ENCODE measurements at places on chromosomes 11 and 22.
A peak's percentile ranks its signal among the peaks of the same experiment; 100 is the strongest.

- no peak for DNase-seq
These were observed 393.8 kb downstream of the AASDHPPT start for GRCh38 chr11:106471276-106471675.

DNA sequence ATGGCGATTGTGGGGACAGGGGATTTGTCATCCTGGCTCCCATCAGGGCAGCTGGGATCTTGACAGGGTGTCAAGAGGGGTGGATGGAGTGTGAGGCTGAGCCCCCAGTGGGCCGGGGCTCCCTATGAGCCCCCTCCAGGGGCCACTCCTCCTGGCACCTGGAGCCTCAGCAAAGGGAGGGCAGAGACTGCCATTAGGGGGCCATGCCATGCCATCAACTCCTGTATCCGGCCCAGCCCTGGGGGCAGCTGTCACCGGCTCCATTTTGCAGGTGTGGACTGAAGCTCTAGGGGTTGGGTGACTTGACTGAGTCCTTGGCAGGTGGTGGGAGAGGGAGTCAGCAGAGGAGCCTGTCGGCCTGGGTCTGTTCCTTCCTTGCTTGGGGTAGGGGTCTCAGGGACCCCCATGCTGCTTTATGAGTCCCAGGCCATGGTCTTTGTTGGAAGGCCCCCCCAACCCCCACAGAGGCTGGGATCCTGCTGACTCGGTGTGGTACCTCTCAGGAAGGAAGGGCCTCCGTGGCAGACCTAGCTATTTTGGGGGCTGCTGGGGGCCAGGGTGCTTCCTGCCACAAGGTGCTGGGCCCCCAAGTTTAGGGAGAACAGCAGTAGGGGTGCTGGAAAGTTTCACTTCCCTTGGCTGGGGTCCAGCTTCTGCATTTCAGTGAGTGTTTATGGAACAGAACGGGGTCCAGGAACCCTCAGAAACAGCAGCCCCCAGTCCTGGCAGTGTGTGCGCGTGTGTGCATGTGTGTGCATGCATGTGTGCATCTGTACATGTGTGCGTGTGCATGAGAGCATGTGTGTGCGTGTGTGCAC is 1.5 kb downstream of the ACY3 start:
- no peak for DNase-seq

DNA sequence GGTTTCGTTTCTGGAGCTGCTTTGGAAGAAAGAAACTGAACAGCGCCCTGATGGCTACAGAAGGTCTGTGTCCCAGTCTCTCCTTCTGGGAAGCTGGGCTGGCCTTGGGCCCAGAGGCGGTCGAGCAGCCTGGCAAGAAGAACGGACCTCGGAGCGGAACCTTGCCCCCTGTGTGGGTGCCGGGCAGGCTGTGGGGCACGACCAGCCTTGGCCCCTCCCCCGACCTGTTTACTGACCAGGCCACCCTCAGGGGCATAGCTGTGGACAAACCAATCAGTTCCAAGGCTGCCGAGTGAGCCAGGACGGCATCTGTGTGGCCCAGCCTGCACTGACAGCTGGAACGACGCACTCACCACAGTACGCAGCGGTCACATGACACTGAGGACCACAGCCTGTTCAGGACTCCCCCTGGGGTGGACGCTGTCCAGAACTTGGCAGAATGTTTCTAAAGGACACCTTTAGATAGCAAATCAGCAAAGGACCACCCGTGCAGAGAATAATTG is 7.2 kb downstream of the PIM3 start:
- no peak for DNase-seq

GRCh38 chr11:15660496-15660895 is 545.8 kb downstream of the INSC start:
- no peak for DNase-seq

DNA sequence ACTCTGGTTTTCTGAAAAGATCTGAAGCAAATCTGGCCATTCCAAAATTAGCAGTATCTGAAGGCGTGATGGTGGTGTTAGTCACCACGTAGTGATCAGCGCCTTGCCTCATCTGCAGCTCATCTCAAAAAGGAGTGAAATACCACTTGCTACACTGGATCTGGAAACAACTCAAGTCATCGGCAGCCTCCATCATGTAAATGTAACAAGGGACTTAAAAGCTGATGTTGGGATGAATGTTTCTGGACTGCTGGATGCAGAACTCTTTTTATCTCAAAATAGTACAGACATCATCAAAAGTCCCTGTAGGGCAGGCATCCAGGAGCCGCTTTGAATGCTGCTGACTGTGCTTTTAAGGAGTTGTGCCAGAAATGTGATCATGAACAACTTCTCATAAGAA is 14.1 kb upstream of the APLP2 start:
- no peak for DNase-seq

GRCh38 chr11:91902312-91902711 is 322.3 kb upstream of the FAT3 start:
- no peak for DNase-seq

GRCh38 chr11:108934289-108934688 is 269.4 kb downstream of the DDX10 start:
- no peak for DNase-seq

GRCh38 chr22:49040754-49041467 is 786.8 kb downstream of the BRD1 start:
- DNase-seq, result no peak

GRCh38 chr11:109026891-109027489 is 362.1 kb downstream of the DDX10 start:
- DNase-seq, result no peak

GRCh38 chr11:32216749-32217148 is 125.9 kb downstream of the RCN1 start:
- DNase-seq, result no peak

DNA sequence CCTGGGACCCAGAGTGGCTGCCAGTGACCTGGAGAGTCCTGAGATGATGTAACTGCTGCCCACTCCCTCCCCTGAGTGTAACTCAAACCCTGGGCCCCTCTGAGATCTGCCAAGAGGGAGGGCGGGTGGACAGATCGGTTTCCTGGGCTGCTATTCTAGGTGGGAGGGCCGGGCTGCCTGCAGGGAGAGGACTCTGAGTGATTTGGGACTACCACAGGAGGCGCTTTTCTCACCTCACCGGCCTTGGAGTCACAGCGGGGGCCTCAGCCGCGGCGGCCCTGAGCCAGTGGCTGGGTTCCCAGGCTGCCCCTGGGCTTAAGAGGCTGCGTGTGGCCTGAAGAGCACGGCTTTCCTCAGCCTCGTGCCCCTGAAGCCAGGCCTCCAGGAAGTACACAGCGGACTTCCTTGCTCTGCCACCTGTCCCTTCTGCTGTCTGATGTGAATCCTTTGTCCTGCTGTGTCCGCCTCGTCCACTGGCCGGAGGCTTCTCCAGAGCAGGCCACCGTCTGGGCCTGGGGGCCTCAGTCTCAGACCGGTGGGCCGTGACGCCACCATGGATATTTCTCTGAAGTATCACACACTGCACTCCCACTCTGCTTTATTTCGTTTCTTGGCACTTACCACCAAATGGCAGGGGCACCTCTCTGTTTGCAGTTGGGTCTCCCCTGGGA is 11.5 kb downstream of the RELT start:
- no peak for DNase-seq

GRCh38 chr11:70153133-70153727 is 49.9 kb upstream of the FADD start:
- no peak for DNase-seq

DNA sequence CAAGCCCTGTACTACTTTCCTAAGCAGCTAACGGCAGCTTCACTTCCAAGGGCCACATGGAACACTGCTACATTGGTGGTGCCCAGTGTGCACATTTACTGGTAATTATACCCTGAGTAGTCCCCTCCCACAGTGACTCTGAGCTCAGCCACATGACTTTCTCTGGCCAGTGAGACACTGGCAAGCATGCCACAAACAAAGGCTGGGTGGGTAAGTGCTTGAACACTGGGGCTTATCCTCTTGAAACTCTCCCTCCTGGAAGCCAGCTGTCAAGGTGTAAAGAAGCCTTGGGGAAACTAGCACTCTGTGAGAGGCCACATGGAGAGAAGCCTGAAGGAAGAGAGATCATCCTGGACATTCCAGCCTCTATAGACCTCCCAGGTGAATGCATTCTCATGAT is 54.4 kb upstream of the DRD2 start:
- no peak for DNase-seq

DNA sequence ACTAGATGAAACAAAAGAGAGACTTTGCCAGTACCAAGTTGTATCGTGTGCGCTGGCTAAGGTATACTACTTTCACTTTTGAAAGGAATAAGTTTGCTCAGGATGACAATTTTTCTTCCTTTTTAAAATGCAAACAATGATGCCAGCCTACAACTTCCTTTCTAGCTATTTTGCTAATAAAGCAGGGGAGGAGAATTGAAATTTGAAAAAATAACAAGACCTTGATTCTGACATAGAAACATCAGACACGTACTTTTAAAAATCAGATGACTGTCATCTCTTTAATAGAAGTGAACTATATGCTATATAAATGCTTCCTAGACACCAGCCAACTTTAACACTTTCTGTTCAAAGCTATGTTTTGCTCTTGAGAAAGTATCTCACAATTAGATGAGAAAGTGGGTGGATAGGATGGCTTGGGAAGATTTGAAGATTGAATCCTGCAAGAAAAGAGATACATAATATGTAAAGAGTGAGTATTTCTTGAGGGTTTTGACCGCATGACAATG is 41.7 kb upstream of the BLID start:
- no peak for DNase-seq

GRCh38 chr22:47609653-47610052 is 847.2 kb downstream of the TBC1D22A start:
- no peak for DNase-seq

GRCh38 chr11:134734141-134734845 is 322.3 kb upstream of the B3GAT1 start:
- DNase-seq, result peak; percentile 2

- no peak for DNase-seq
These were observed 22.0 kb upstream of the OR8B8 start for GRCh38 chr11:124467381-124467927.

GRCh38 chr11:59380263-59381059 is 21.8 kb downstream of the OR5AN1 start:
- DNase-seq, result no peak

GRCh38 chr11:122696662-122697061 is 41.1 kb downstream of the UBASH3B start:
- no peak for DNase-seq

GRCh38 chr11:68002938-68003845 is 705 bp downstream of the UNC93B1 start:
- no peak for DNase-seq
